Liver (tissue), 10 donors: ENCODE measurements at places on chromosomes 5 and 9.

GRCh38 chr9:124779368-124780059, 2.6 kb downstream of the OLFML2A start:
- no peak for DNase-seq

DNA sequence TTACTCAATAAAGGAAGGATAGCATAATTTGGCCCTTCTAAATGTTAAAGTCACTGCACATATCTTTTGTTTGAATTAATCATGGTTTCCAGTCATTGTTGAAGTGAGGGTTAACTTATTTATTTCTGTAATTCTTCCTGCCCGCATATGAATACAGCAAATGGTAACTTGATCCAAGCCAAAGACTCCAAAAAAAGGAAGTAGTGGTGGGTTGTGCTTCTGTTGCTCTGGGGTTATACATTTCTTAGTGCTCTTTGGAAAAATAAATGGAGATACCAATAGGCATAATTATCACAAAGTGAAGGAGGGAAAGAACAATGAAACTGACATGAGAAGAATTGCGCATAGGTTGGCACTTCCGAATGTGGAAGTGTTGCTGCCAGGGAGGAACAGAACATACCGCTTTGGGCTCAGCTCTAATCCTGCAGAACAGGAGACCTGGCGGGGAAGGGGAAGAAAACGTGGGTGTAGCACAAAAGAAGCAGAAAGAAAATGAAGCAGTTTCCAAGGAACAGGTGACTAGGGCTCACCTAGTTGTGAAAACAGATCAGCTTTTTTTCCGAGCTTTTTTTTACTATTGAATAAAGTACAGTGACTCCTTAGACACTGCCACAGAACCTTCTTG, 69.7 kb upstream of the TAF11L2 start:
- DNase-seq = no peak

GRCh38 chr5:61087921-61088320, 74.3 kb downstream of the SMIM15 start:
- no peak for DNase-seq

DNA sequence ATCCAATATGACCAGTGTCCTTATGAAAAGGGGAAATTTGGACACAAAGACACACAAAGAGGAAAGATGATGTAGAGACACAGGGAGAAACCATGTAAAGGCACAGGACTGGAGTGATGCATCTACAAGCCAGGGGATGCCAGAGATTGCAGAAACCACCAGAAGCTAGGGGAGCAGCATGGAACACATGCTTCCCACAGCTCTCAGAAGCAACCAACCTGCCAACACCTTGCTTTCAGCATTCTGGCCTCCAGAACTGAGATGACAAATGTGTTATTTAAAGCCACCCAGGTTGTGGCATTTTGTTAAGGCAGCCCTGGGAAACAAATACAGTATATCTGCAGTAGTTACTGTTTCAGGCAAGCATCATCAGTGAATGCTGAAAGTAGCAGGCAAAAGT, 23.2 kb downstream of the DAP start:
- no peak for DNase-seq

GRCh38 chr5:68883436-68883835, 210.4 kb upstream of the SLC30A5 start:
- DNase-seq = no peak

GRCh38 chr5:2184026-2184366, 301.3 kb upstream of the IRX4 start:
- no peak for DNase-seq

DNA sequence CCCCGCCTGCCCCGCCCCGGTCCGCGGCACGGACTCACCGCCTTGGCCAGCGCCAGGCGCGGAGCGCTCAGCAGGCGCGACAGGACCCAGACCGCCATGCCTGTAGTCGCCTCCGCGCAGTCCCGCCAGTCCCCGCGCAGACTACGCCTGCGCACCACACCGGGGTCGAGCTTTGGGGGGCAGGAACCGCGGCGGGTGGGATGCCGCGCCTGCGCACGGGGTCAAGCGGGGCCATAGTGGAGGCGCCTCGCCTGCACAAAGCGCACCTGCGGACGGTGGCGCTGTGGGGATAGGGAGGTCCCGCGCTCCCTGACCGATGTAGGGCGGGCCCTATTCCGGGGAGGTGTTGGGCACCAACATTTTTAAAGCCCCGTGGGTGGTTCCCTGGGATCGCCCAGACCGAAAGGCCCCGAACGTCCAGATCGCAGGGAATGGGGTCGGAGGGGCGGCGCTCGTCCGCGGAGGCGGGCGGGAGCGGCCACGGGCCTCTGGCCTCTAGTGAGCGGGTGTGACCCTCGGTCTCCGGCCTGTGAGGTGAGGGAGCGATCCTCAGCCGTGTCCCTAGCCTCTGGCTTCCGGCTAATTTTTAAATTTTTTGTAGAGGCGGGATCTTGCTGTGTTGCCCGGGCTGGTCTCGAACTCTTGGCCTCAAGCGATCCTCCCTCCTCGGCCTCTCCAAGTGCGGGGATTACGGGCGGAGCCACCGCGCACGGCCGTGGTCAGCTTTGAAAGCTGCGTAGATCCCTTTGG, 70.8 kb upstream of the LPCAT1 start:
- DNase-seq = peak; percentile 78

DNA sequence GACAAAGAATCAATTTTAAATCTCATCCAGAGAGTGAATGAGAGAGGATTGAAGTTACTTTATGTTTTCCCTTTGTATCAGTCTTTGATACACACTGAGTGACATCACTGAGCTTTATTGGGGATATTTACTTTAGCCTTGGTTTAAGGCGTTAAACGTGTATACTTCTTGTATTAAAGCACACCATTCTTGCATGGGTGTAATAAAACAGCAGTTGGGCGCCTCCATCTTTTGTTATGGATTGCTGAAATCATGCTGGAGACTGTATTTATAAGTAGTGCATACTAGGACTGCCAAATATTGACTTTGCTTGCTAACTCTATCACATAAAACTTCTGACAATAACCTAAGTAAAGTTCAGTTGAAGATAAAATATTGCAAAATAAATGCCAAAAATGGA, 1755.8 kb upstream of the WWC1 start:
- no peak for DNase-seq

- DNase-seq = no peak
Observed at GRCh38 chr9:134243778-134244467, 79.6 kb upstream of the RNU6ATAC start.

GRCh38 chr9:136004712-136005111, 43.5 kb upstream of the UBAC1 start:
- DNase-seq = no peak

GRCh38 chr9:137194388-137194787, 5.9 kb downstream of the SSNA1 start:
- no peak for DNase-seq

DNA sequence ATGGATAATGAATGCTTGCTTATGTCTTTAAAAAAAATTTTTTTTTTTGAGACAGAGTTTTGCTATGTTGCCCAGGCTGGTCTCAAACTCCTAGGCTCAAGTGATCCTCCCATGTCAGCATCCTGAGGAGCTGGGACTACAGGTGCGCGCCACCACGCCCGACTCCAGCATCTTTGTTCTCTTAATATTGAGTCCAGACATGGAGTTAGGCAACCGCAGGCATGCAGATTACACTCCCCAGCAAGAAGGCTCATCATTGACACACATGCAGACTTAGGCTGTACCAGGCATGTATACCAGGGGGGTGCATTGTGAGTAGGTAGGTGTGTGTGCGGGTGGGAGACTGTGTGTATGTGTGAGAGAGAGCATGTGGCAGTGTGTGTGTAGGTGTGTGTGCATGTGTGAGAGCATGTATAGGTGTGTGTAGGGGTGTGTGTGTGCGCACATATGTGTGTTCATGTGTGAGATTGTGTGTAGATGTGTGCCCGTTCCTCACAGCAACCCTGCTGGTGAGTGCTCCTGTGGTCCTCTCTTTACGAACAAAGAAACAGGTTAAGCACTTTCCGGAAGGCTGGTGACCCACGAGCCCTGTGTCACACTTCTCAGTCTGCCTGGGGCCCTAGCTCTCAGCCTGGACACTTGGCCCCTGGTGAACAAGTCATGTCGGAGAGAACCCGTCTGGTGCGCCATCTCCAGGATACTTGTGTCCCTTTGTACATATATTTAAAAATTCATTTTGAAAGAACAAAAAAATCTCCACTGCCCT, 6.2 kb downstream of the OBP2B start:
- no peak for DNase-seq
